ENCODE measurements at places on chromosomes 3 and 15.

GRCh38 chr3:117844676-117845075, 1135.1 kb downstream of the TUSC7 start:
- no peak for DNase-seq

- no peak for DNase-seq
These were observed 447 bp upstream of the SHQ1 start for GRCh38 chr3:72848703-72849081.

GRCh38 chr15:62994975-62995681, 47.4 kb upstream of the TPM1 start:
- DNase-seq: no peak

GRCh38 chr3:152175528-152175889, 93.2 kb upstream of the MBNL1 start:
- DNase-seq: no peak

DNA sequence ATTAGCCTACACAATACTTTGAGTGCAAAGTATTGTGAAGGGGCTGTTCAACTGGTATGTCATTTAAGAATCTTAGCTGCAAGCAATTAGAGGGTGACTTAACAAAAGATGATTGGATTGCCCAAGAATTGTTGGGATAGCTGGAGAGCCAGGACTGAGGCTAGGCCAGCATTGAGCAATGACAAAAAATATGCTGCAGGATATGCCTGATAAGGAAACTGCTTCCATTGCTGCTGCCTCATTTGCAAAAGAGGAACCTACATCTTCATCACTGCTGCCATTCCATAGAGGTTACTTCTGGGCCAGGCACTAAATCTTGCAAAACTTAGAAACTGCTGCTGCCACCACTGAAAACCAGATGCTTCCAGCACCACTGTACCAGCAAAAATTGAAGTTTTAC, 108.0 kb upstream of the TBC1D5 start:
- DNase-seq: no peak

GRCh38 chr3:32086464-32086863, 20.0 kb upstream of the GPD1L start:
- DNase-seq: no peak
